ENCODE measurements at places on chromosomes 1 and 21.

DNA sequence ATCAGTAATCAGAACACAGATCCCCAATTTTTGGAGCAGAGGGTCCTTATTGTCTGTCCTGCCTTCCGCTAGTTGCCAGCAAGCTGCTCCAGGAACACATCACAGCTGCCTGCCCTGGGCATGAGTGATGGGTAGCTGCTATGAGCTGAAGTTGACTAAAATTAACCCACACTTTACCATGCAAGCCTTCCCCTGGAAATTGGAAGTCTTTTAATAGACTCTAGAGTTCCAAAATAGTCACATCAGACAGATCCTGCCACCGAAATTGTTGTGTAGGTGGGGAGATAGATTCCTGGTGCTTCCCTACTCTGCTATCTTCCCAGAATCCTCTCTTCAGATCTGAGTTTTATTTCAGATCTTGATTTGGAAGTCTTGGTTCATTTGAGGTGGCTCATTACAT lies 63.1 kb upstream of the GCLM start:
- no peak for DNase-seq

GRCh38 chr1:55472784-55473183 lies 257.6 kb upstream of the USP24 start:
- peak; percentile 74 for DNase-seq

GRCh38 chr1:66944330-66945274 lies 19.8 kb downstream of the MIER1 start:
- peak; percentile 82 for DNase-seq

GRCh38 chr1:162275622-162276175 lies 101.0 kb downstream of the SPATA46 start:
- DNase-seq: no peak

GRCh38 chr1:182709855-182710254 lies 25.5 kb upstream of the RGS8 start:
- no peak for DNase-seq

DNA sequence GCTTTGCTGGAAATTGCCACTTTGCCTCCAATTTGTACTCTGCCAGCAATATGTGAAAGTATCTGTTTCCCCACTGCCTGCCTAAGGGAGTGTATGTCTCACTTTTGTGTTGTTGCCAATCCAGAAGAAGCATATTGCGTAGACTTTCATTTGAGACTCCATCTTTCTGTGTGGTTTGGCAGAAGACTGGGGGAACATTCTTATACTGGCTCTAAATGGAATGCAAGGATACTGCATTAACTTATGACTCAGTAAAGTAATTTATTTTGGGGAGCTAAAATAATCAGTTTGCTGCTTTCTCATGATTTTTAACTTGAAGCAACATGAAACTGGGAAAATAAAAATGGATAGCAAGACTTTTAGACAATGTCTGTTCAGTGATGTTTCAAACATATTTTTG lies 107.7 kb upstream of the TMPRSS2 start:
- peak; percentile 97 for DNase-seq

DNA sequence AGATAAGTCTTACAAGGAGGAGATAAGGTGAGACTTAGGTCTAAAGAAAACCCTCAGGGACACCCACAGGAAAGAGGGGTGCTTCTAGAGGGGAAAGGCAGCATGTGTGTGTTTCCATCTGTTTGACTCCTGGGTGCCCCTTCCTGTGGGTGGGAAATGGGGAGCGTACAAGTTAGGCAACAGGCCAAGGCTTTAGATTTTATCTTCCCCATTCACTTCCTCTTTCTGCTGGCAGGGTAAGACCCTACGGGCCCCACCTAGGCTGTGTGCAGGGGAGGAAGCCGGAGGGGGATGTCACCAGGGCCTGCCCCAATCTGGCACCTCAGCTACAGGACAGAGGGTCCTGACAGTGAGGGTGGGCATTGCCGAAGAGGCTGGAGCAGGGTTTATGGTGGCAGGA lies 2.5 kb upstream of the OLIG1 start:
- DNase-seq: no peak

DNA sequence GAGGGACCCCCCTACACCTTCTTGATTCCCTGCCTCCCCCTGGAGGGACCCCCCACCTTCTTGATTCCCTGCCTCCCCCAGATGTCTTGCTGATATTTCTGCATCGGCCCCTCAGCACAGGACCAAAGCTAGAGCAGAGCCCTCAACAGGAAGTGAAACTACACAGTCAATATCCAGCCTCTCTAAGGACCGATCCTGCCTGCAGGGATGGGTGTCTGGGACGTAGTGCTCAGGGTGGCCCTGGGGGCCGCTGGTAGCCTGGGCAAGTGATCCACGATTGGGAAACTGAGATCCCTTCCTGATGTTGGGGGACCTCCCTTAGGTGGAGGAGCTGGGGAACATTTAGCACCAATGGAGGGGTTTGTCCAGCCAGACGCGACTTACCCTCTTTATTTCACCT lies 3.9 kb upstream of the LEFTY2 start:
- no peak for DNase-seq

DNA sequence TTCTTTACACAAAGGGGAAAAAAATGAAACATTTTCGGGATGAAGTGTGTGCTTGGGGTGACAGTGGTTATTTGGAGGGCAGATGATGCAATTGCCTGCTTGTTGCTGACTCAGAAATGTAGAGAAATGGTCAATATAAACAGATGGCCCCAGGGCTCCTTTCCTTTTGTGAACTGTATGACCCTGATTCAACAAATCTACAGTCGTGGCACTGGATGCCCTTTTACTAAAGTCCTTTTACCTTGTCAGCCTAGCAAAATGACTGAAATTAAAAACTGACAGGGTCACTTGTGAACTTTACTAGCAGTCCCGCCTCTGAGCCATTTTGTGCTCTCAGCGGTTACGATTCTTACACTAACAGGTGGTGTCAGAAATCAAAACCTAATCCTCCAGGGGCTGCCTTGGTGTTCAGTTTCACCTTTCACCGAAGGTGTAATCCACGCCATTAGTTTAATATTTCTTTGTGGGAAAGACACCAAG lies 49.8 kb downstream of the GREM2 start:
- no peak for DNase-seq

DNA sequence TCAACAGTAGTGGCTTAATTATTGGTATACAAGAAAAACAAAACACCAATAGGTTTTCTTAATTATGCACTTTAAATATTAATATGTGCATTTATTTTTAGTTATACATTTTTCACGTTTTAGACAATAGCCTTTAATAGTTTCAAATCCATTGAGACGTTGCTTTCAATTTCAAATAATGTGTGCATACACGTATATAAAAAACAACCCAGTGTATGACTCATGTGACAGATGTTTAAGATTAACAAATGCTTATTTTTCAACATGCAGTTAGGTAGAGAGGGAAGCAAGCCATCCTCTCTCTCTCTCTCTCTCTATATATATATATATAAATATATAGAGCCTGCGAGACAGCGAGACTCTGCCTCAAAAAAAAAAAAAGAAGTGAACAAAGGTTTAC lies 24.3 kb downstream of the EYA3 start:
- peak; percentile 56 for DNase-seq

GRCh38 chr1:200036619-200037270 lies 9.2 kb downstream of the NR5A2 start:
- DNase-seq: no peak

DNA sequence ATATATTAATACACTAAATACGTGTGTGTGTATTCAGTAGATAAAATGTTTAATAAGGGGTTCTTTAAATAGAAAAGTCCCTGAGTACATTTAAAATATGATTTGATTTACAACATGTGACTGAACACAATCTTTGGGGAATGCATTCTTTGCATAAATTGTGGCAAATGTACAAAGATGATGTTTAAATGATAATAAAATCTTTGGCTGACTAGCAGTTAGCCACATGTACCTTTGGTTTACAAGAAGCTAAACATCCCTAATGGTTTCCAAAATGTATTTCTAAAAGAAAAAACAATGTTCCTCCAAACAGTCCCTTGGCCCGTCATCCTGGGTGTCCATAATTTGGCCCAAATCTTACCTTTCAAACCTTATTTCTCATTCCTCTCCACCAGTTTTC lies 106.4 kb upstream of the MARK1 start:
- no peak for DNase-seq

DNA sequence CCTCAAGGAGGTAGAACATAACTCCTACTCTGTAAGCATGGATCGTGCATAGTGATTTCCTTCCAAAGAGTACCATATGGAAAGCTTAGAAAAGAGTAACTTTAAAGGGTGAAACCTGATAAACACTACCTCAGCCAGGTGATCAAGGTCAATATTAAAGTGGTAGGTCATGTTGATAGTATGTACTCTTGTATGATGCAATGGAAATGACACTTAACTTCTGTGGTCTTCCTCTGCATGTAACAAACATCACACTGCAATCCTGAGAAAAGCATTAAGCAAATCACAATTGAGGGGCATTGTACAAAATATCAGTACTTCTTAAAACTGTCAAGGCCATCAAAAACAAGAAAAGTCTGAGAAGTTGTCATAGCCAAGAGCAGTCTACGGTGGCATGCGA lies 83.8 kb downstream of the LEPR start:
- no peak for DNase-seq

- no peak for DNase-seq
Observed at GRCh38 chr1:116763787-116764465, 9.7 kb downstream of the CD2 start.

- no peak for DNase-seq
Observed at GRCh38 chr1:7089497-7089896, 304.2 kb downstream of the CAMTA1 start.

GRCh38 chr1:168420177-168420576 lies 123.6 kb downstream of the XCL2 start:
- DNase-seq: no peak

DNA sequence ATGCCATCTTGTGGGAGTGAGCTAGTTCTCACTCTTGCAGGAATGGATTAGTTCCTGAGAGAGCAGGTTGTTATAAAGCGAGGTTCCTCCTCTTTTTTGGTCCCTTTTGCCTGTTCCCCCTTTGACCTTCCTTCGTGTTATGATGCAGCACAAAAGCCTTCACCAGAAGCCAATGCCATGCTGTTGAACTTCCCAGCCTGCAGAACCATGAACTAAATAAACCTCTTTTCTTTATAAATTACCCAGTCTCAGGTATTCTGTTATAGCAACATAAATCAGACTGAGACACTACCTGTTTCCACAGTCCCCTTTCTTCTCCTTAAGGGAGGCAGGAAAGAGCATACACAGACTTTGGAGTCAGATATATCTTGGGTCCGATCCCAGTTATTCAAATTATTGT lies 25.6 kb downstream of the DISP3 start:
- DNase-seq: no peak

DNA sequence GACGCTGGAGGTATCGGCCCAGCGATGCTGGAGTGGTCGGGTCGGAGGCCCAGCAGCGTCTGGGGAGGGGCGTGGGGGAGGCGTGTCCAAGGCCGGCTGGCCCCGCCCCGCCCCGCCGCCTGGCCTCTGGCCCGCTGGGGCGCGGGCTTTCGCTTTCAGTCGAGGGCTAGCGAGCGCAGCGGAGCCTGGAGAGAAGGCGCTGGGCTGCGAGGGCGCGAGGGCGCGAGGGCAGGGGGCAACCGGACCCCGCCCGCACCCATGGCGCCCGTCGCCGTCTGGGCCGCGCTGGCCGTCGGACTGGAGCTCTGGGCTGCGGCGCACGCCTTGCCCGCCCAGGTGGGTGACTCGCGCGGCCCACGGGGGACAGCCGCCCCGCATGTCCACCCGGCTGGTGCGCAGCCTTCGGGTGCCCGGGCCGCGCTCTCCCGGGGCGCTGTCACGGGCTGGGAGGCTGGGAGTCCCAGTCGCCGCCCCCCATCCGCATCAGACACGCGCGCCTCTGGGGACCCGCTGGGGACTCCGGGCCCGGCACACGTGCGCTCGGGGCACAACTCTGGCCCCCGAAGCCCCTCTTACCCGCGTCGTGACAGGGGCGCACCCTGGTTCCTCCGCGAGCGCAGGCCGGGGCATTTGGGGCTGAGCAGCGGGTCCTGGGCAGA lies at the start of gene TNFRSF1B:
Gene TNFRSF1B, plus strand, starts transcription at position 158 of the 659 bp plus-strand sequence. Its CDS starts 101 bp downstream, at position 259.
- no peak for DNase-seq

DNA sequence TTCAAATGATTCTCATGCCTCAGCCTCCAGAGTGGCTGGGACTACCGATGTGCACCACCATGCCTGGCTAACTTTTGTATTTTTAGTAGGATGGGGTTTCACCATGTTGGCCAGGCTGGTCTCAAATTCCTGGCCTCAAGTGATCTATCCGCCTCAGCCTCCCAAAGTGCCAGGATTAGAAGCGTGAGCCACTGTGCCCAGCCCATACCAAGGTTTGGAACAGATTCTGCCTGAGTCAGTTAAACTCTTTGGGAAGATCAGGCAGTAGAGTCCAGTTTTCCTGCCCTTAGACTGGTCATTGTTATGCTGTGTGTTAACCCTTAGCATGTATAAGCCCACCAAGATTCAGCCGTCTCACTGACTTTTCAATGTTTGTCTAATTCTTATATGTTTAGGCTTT lies 48.3 kb upstream of the LYPLAL1 start:
- no peak for DNase-seq

GRCh38 chr1:203126151-203126865 lies 1.2 kb upstream of the ADORA1 start:
- no peak for DNase-seq

DNA sequence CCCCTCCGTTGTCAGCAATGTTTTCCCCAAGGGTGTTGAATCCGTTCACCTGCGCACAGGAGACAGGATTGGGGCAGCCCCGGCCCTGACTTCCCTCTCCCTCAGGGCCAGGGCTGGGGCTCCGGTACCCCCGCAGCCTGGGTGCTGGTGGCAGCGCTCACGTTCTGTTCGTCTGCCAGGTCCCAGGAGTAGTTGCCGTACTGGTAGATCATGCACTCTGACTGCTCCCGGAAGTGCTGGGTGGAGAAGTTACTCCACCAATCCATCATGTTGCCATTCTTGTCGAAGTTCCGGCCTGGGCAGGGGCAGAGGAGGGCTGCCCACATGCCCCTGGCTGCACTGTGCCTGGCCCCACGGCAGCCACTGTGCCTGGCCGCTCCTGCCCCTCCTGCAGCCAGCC lies 6.1 kb downstream of the PRXL2B start:
- DNase-seq: no peak

GRCh38 chr1:55990007-55990406 lies 589.4 kb downstream of the PLPP3 start:
- DNase-seq: no peak

DNA sequence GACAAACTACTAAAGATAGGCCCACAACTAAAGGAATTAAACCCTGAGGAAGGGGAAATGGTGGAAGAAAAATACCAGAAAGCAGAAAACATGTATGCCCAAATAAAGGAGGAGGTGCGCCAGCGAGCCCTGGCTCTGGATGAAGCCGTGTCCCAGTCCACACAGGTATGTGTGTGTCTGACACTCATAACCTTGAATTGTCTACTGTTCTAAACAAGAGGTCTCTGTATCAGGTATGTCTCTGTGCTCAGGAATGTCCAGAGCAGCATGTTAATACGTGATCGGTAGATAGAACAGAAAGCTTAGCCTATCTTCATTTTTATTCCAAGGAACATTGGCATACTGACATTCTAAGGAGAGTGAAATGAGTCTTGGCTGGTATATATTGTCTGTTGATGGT lies 55.8 kb upstream of the BMP8A start:
- DNase-seq: no peak

- DNase-seq: peak; percentile 61
Observed at GRCh38 chr1:51237351-51238033, 1.4 kb downstream of the RNF11 start.
